Cardiac fibroblast (primary cell): ENCODE measurements at places on chromosomes 5 and 9.

DNA sequence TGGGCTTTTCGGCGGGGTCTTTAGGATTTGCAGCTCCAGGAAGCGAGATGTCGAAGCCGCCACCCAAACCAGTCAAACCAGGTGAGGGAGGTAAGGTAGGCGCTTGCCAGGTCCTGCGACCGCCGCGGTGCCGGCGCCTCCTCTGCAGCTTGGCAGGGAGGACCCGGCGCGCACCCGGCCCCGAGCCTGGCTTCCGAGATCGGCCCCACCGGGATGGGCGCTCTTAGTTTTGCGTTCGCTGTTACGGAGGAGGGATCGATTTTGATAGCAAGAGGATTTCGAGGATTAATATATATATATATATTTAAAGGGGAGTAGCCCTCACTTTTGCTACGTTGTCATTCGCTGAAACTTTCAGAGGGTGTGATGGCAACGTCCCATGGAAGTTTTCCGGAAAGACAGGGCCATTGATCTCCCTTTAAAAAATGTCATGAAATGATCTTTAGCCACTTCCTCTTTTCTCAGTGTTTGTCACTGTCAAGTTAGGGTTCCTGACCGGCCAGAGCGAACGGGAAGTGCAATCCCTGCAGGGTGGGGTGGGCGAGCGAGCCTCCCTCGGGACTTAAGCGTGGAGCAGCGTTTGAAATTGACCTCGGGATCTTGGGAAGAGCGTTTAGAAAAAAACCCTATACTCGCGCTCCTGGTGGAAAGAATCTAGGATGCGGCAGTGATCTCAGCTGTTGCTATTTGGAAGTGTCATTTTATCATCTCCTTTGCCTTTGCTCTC lies 495 bp downstream of the OSTF1 start:
- peak; percentile 70 for DNase-seq

DNA sequence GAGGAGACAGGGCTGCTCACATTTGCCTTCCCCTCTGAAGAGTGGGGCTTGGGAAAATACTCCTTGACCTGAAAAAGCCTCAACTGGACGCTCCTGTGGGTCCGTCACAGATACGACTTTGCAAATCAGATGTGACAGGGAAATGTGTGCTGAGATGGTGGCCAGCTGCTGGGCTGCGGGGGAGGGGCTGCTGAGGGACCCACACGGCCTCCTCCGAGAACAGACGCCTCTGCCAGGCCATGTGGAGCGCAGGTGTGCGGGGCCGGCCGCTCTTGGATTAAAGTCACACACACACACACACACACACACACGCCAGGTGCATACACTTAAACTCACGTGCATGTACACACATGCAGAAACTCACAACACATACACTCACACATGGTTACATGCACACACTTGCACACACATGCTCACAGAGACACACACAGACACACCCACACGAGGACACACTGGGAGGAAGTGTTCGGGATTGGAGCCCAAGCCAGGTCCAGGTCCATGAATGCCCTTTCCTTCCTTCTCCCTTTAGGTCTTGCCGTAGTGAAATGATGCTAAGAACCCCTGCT lies 167.4 kb downstream of the GAPVD1 start:
- DNase-seq, result no peak

- DNase-seq, result no peak
Observed at GRCh38 chr9:135896205-135896604, 11.1 kb downstream of the CAMSAP1 start.

GRCh38 chr5:14465116-14465515 lies 116.5 kb upstream of the OTULINL start:
- no peak for DNase-seq

DNA sequence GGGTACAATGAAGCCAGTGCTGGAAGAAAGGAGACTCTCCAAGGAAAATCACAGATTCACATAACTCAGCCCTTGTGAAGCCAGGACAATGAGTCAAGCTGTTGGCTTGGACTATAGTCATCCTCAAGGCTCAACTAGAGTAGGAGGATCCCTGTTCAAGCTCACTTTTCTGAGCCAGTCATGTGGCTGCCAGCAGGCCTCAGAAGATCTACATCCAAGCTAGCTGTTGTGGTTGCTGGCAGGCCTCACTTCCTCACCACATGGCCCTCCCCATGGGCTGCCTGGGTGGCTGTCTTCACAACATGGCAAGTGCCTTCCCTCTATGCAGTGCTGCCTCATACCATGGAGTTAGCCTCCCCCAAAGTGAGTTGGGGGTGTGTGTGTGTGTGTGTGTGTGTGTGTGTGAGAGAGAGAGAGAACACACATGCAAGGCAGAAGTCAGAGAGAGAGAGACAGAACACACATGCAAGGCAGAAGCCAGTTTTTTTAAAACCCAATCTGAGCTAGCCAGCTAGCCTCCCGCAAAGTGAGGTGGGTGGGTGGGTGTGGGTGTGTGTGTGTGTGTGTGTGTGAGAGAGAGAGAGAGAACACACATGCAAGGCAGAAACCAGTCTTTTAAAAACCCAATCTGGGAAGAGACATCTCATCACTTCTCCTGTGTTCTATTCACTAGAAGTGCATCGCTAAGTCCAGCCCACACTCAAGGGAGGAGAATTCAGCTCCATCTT lies 17.1 kb downstream of the SCAI start:
- DNase-seq, result peak; percentile 98

DNA sequence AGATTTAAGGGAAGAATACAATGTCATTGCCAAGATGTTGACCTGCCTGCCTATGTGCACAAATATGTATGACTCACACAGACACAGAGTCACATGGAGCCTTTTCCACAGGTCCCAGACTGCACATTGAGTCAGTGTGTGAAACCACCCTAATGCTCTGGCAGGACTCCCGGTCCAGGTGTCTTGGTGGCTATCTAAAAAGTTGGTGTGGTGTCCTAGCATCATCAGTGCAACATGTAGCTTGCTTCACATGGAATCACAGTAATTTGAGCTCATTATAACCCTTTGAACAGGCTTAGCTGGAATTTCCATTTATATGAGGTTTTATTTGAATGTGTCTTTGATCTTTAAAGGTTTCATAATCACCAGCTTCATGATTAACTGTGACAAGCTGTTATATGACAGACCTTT lies 10.7 kb downstream of the IFNA5 start:
- no peak for DNase-seq

GRCh38 chr5:98763001-98763630 lies 10.3 kb upstream of the RGMB start:
- DNase-seq, result peak; percentile 48

GRCh38 chr9:114852050-114852594 lies 46.3 kb upstream of the TNFSF15 start:
- peak; percentile 92 for DNase-seq

DNA sequence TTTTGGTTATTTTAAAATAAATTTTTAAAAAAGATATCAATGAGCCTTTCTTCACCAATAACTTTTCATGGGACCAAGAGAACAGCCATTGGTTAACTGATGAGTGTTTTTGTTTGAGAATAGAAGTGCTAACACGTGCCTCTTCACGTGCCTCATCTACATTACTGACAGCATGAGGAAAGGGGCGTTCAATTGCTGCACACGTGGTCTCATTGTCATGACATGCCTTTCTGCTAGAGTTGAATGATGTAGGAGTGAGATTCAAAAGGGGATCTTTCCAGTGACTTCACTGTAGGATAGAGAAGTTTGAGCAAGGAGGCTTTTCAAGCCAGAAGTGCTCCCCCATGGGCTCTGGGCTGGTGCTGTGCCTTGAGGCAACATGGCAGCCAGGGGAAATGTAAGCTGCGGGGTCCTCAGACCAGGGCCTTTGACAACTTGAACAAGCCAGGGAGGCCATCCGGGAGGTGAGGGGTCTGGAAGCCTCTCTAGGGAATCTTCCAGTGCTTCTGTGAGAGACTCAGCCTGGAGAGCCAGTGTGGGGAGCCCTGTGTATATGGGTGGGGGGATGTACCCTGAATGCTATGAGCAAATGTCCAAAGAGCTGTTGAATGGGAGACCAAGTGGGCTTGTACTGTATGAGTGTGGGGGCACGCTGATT lies 51.2 kb upstream of the FSTL4 start:
- DNase-seq, result no peak

DNA sequence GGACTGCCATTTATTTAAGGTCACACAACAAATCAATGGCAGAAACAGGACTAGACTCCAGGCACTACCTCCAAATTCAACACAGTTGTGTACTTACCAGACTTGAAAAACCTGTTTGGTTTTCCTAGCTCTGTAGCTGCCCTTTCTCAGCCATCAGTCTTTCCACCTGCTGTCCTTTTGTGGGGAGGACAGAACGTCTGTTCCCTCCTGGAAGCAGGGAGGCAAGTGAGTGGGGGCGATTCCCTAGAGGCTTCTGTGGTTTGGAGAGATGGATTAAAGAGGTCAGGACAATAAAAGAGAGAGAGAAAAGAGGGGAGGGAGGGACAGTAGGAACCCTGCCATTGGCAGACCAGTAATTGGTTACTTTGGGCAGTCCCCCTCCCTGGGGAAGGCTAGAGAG lies 14.7 kb downstream of the ASTN2 start:
- DNase-seq, result no peak

- DNase-seq, result no peak
Observed at GRCh38 chr5:143445776-143446175, 42.3 kb upstream of the NR3C1 start.

DNA sequence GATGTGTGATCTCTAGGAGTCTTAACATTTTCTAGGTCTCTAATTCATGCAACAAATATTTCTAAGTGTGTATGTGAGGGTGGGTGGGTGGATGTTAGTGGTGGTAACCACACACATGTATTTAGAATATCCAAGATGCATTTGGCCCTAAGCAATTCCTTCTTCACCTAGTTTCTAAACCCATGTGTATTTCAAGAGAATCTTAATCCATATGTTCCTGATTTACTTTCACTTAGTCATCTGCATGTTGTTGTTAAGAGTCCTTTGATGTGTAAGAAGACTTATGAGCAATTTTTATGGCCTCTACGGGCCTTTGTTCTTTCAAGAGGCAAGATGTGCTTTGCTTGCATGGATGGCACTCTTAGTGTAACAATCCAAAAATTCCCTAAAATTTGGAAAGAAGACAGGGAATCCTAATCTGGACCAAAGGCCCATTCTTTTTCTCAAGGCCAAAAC lies 282.6 kb downstream of the SPATA31D1 start:
- DNase-seq, result peak; percentile 65

DNA sequence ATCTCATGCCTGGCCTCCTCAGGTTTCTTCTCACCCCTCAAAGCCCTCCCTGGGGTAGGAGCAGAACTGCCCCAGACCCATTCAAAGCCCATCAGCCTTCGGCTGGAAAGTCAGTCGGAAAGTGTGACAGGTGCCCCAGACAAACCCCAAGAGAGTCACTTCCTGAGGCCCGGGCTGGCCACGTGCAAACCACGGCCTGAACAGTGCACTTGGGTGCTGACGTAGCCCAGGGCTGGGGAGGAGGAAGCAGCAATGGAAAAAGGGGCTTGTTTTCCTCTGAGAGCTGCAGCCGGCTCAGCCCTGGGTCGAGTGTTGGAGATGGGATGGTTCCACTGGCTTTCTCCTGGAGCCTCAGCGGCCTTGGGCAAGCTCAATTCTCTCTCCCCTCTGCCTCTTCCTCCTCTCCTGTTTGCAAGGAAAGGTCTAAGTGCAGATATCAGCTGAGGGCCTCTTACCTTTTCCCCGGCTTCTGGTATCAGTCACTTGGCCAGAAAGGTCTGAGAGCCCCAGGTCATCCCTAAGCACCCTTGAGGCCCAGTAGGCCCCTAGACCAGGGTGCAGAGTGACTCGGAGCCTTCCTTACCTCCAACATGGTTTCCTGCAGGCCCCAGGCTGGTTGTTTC lies 5.9 kb upstream of the EGR1 start:
- no peak for DNase-seq

GRCh38 chr9:121692606-121693387 lies 41.4 kb downstream of the DAB2IP start:
- no peak for DNase-seq
